ENCODE measurements at places on chromosomes 16 and 17. TPM values are rescaled to one million over a fixed set of nuclear protein-coding genes. Genes with fewer than 3 reads are reported as not detected.

Gene NPIPB9
- total RNA-seq: 0.90 TPM

Gene CLDN6
- 1.2 TPM for total RNA-seq

Gene PTX4
- total RNA-seq: not detected

Gene RRAD
- 4.3 TPM for total RNA-seq

Gene PEMT
- total RNA-seq: 27.0 TPM

Gene KRT32
- 0.72 TPM for total RNA-seq

Gene CLEC10A
- not detected for total RNA-seq

Gene PLEKHM1
- 28.5 TPM for total RNA-seq

Gene CD2BP2
- 90.7 TPM for total RNA-seq

Gene GPR142
- total RNA-seq: not detected

Gene SULT1A2
- total RNA-seq: not detected

Gene TSPAN10
- 4.8 TPM for total RNA-seq

Gene LPO
- total RNA-seq: not detected

Gene RNF157
- total RNA-seq: 4.0 TPM

Gene HSPB9
- total RNA-seq: not detected

Gene GAST
- not detected for total RNA-seq

Gene RNF43
- 4.7 TPM for total RNA-seq

Gene ZNF764
- total RNA-seq: 16.7 TPM

Gene ZMYND15
- 0.28 TPM for total RNA-seq

Gene KRT40
- not detected for total RNA-seq

Gene CCL1
- not detected for total RNA-seq

Gene AOC2
- 0.85 TPM for total RNA-seq

Gene MPV17L
- total RNA-seq: 10.4 TPM

Gene SP6
- 4.0 TPM for total RNA-seq

Gene CLDN9
- 1.6 TPM for total RNA-seq

Gene NPTX1
- total RNA-seq: 1.1 TPM

Gene KRT15
- 70.4 TPM for total RNA-seq

Gene GHDC
- 21.8 TPM for total RNA-seq

Gene CCL7
- total RNA-seq: 0.31 TPM

Gene ADAD2
- total RNA-seq: not detected

Gene DYNLRB2
- not detected for total RNA-seq

Gene CALB2
- total RNA-seq: 0.59 TPM

Gene NPIPA1
- total RNA-seq: 126 TPM

Gene GCGR
- total RNA-seq: 1.6 TPM

Gene TBX21
- 0.10 TPM for total RNA-seq

Gene SLC2A4
- total RNA-seq: 0.31 TPM

Gene DHX38
- 45.5 TPM for total RNA-seq

Gene PLEKHG4
- 6.7 TPM for total RNA-seq

Gene IGSF6
- 0.23 TPM for total RNA-seq

Gene NPB
- total RNA-seq: 3.9 TPM

Gene CX3CL1
- total RNA-seq: 21.8 TPM

Gene SNAI3
- total RNA-seq: not detected

Gene SPEM1
- total RNA-seq: not detected

Gene EIF5A
- total RNA-seq: 728 TPM

Gene TLCD3A
- 30.4 TPM for total RNA-seq

Gene MT1G
- total RNA-seq: 2.2 TPM
